ENCODE measurements at places on chromosomes 3 and 15.

DNA sequence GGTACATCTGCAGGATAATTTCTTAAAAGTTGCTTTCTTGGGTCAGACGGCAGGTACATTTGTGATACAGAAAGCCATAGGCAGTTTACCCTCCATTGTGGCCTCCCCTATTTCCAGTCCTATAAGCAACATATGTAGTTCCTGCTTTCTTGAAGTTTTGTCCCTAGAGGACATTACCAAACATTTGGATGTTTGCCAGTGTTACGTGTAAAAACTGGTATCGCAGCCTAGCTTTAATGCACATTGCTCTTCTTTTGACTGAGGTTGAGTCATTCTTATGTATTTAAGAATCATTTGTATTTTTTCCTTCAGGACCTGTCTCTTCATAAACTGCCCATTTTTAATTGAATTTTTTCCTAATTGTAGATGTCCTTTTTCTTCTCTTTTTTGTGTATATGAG lies 114.3 kb downstream of the DIPK2A start:
- DNase-seq = peak; percentile 82

GRCh38 chr15:100152463-100152862 lies 189.3 kb downstream of the ADAMTS17 start:
- no peak for DNase-seq

DNA sequence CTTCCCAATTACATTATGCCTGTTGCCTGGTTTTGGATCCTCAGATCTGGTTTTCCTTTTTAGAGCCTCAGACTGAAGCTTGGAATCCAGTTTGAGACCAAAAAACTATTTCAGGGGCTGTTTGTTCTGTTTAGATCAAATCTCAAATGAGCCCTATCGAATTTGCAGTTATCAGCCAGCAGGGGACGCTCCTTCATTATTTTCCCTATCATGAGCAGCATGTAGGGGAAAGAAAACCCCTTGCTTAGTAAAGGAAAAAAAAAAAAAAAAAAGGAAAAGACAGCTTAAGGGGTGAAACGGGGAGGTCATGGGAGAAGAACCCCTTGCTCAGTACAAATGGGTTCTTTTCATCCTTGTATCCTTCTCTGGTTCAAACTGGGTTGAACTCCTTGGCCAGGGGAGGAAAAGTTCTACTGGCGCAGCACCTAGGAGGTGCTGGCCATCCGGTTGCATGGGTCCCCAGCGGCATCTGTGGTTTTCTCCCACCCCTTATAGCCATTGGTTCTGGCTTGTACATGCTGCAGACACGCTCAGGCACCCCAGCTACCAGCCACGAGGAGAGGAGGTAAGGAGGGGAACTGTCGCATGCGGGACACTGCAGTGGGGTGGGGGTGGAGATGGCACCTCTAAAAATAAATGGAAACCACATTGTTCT lies 1375.1 kb upstream of the ALCAM start:
- DNase-seq = no peak

DNA sequence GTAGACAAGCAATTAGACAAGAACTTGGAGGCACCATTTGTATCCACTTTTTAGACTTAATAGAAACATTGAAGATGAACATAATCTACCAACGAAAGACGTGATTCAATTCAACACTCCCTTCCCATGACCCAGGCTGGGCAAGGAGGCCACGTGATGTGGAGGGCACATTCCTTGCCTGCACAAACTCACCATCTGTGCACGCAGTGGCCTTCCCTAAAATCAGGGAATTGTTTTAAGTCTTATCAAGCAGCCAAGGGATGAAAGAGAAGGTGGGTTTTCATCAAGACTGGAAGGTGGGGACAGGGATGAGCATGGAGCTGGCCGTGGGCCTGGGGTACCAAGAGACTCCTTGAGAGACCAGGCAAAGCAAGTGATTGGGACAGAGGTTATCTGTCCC lies 13.5 kb downstream of the STARD5 start:
- DNase-seq = no peak
